ENCODE measurements at places on chromosomes 4 and X.

GRCh38 chr4:6225469-6225868 lies 25.1 kb upstream of the JAKMIP1 start:
- DNase-seq: no peak

- no peak for DNase-seq
These were observed 16.0 kb upstream of the FGF16 start for GRCh38 chrX:77431227-77431626.

- DNase-seq: no peak
These were observed 67.2 kb upstream of the NDP start for GRCh38 chrX:44040406-44040805.

DNA sequence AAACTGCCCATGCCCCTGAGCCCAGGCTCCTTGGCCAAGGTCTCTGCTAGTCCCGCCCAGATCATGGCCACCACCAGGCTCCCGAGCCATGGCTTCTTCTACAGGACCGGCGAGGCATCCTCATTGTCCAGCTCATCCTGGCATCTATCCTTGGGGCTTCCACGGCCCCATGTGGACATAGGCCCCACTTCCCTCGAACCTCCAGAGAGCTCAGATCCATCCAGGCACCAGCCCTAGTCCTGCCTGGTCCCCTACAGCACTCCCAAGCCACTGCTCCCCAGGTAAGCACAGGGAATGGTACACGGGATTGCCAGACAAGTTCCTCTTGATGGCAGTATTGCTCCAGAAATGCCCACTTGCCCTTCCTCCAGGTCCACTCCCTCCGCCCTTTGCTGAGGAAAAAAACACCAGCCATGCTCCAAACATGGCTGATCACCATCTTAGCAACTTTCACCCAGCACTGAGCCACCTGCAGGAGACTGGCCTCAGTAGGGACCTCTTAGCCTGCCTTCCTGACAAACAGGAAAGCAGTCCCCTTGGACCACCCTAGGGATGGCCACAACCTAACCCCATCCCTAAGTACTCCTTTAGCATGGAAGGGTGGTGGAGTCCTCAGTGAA lies 272.1 kb upstream of the AGTR2 start:
- DNase-seq: no peak

DNA sequence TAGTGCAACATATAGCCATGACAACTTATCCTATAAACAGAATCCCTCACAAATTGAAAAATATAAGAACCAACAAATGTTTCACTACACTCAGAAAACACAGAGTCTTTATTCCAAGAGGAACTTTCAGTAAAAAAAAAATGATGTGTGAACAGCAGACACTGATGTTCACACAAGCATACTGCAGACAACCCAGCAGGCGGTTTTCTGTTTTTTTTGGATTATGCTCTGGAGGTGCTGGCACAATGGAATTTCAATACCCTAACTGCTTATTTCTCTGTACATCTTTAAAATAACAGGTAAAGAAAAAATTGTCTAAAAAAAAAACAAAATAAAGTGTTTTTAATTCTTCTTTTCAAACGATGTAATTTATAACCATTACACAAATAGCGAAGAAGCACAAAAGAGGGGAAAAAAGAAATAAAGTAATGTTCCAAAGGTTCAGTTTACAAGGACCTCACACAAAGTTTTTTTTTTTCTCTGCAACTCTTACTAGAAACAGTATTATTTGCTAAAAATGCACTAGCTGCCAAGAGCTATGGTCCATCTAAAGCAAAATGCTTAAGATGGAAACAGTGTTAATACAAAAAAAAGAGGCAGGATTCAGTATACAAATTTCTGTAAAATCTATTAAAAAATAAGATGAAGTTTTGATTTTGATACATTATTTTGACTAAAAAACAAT lies 55.3 kb downstream of the ANAPC10 start:
- DNase-seq: no peak

DNA sequence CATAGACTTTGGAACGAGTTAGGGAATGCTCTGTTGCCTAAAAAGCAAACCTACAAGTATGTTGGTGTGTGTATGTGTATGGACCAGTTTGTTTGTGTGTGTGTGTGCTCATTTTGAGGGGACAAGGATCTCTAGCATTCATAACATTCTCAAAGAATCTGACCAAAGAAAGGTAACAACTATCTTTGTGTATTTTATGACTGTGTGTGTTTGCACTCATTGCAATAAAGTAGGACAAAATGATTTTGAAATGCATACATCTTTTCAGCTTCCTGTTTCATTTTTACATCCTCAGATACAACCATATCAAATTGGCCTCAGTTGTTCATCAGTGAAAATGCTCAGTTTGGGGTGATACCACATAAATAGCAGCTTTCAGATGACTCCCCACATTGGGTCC lies 8.3 kb upstream of the XK start:
- no peak for DNase-seq

DNA sequence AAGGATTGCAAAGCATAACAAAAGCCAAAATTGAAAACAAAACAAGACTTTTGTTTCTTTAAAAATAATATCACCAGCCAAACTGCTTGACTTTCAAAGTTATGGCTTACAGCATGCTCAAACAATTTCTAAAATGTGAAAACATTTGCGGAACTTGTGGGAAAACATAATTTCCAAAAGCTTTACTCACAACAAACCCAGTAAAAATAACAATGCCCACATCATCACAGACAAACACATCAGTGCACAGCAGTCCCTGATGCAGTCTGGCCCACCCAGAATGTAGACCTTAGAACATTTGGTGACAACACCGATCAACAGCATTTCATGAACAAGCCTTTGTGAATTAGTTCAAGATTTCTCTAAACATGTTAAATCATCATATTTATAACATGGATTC lies 98.9 kb downstream of the ARHGAP6 start:
- no peak for DNase-seq

GRCh38 chrX:35670889-35671288 lies 127.3 kb upstream of the MAGEB16 start:
- no peak for DNase-seq

DNA sequence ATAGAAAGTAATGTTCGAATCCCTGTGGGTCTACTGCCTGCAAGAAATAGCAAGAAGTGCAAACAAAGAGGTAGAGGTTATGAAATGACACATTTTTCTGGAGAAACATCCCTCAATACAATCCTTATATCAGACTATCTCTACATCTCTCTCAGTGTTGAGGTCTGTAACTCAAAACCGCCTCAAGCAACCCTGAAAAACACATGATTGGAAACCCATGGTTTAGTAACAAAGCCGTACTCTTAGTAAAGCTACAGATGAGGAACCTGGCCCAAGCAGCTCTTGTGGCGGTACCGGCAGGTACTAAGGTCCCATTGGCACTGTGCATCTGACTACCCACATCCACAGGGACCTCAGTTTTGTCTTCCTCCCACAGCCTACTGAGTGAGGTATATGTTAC lies 53.9 kb downstream of the IRF2 start:
- DNase-seq: no peak

DNA sequence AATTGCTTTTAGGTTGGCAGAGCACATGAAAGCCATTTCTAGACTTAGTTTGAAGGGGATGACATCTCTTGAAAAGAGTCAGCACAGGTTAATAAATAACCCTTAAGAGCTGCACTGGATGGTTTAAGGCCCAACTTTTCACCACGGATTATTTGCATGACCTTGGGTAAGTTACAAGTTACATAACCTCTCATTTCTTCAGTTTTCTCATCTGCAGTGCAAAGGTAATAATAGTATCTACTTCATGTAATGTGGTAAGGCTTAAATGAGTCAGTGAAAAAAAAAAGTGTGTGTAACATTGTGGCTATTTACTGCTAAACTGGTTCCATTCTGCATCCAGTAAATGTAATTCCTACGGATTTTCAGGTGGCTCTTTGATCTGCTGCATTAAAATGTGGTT lies 715.8 kb downstream of the CCSER1 start:
- DNase-seq: no peak

DNA sequence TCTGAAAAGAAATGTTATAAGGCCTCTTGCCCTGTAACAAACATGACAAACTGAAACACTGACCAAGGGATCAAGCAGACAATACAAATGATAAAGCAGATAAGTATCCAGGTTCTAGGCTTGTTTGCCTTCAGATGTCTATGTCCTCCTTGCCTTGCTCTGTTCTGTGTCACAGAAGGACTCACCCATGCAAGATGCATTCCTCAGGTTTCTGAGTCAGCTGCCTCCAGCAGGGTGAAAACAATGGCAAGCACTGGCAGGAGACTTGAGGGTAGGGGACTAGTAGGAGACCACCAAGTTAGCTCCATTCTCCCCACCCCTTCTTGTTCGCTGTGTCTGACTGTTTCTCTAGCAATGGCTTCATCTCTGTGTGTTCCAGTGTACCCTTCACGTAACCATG lies 76.6 kb upstream of the CXXC4 start:
- DNase-seq: no peak

DNA sequence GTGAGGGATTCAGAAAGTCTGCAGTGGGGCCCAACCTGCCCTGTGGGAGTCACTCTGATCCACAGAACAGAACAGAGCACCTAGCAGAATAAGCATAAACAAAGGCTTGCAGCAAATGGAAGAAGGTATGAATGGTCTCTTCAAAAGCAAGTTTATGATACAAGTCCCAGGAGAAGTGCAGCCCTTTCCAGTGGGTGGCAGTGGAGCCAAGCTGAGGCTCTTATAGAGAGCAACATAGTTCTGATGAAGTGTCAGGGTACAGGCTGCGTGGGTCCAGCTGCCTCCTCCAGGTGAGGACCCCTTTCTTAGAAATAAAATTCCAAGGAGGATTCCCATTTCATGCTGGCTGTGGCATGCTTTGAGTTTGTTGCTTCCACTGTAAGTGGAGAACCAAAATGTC lies 88.8 kb upstream of the PAK3 start:
- DNase-seq: no peak

DNA sequence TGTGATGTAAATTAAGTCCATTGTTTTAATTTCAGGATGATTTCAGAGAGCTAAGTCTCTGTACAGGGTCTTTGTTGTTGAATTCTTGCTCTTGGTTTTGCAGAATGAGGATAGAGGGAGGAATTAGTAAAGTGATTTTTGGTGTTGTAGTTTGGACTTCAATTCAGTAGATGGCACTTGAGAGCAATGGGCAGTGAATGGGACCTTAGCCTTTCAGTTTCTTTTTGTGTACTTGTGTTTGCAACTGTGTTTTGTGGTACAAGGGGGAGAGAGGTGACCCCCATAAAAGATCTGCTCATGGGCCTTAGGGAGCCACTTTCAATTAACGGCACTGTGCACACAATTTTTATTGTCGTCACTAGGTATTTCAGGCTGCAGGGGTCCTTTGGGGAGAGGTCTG lies 340.0 kb downstream of the DCAF12L2 start:
- DNase-seq: no peak

- DNase-seq: no peak
These were observed 29.9 kb upstream of the GPC4 start for GRCh38 chrX:133444952-133445831.

- DNase-seq: peak; percentile 33
These were observed 58.0 kb upstream of the DDX3X start for GRCh38 chrX:41275661-41276609.

- no peak for DNase-seq
These were observed at the start of gene NAT8L for GRCh38 chr4:2059046-2059725. Gene NAT8L, plus strand, starts transcription at chr4:2059327. Its CDS starts 185 bp downstream, at chr4:2059512.

DNA sequence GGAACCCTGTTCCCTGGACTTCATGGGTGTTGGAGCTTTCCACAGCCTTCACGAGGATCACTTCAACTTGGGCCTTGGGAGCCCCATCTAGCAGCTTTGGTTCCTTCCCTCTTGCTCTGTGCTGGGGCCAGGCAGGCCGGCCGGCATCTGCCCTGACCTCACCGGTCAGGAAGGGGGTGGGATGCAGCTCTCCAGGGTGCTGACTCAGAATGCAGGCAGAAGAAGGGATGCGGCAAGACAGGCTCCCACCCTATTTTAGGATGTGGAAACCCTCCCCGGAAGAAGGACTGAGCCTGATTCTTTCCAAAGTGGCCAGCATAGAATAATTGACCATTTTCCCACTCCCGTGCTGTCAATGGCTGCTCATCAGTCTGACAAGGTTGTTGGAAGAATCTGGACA lies 47.1 kb downstream of the FHDC1 start:
- DNase-seq: no peak

DNA sequence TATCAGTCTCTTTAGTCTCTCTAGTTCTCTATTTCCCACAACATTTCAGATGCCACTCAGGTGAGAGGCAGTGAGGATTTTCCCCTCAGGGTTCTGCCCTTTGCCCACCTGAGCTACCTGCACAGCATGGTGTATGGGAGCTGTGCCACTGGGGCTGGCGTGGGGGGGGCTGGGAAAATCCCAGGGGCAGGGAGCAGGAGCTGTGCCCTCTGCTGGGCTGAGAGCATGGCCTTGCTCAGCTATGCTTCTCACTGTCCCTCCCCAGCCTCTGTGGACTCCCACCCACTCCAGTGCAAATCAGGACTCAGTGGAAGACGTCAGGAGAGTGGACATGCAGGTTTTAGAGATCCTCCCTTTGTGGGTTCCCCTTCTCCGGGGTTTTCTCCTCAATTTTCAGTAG lies 57.2 kb downstream of the TRMT44 start:
- no peak for DNase-seq

- no peak for DNase-seq
These were observed 127.4 kb downstream of the GRIA3 start for GRCh38 chrX:123311486-123311885.

GRCh38 chr4:2337131-2337723 lies 75.3 kb upstream of the MXD4 start:
- DNase-seq: no peak

GRCh38 chrX:3167771-3168170 lies 126.5 kb downstream of the ARSF start:
- DNase-seq: no peak

- no peak for DNase-seq
These were observed 10.9 kb upstream of the MAGEA4 start for GRCh38 chrX:151901826-151902225.

GRCh38 chrX:23811656-23812055 lies 28.7 kb downstream of the SAT1 start:
- DNase-seq: no peak

GRCh38 chrX:103437147-103437873 lies 61.0 kb downstream of the BEX3 start:
- no peak for DNase-seq

DNA sequence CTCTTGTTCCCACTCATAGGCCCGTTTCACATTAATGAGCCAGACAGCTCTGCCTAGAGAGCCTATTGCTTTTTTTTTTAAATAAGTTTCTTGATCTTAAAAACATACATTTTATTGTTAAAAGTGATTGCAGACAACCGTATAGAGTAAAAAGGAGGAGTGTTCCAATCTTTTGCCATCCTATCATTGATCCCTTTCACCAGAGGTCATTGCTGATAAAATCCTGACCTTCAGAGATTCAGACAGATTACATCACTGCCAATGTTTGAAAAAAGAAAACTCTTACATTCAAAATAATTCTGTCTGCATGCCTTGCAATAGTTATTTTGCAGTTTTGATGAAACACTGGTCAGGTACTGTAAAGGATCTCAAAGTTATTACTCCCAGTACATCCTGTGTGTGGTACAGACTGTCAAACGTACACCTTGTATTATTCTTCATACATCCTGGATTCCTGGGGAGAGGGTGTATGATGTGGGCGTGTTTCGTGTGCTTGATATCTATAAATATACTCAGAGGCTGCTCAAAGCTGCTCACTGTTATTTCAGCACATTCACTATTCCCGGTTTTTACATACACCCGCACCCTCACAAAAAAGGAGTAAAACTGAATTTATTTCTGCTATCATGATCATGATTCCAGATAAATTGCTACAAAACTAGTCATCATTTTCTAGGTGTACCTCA lies 15.4 kb upstream of the KLHL2 start:
- no peak for DNase-seq

GRCh38 chr4:151218343-151218742 lies 58.6 kb upstream of the PRSS48 start:
- DNase-seq: no peak

All from stimulated activated CD4-positive, alpha-beta T cell treated with anti-CD3 and anti-CD28 coated beads, Interleukin-1b, Interleukin-23, amount 100 ng/mL, for 24 hours (primary cell).